Stimulated activated CD4-positive, alpha-beta T cell treated with anti-CD3 and anti-CD28 coated beads, Interleukin-2, amount 100 ng/mL, for 24 hours (primary cell): ENCODE measurements at places on chromosomes 3 and 15.

- DNase-seq = no peak
Measured at GRCh38 chr15:49306551-49306950, 116.5 kb upstream of the FGF7 start.

- peak; percentile 27 for DNase-seq
Measured at GRCh38 chr15:66940368-66940767, 125.0 kb upstream of the SMAD3 start.

GRCh38 chr3:113897373-113897777 lies 50.4 kb upstream of the ZDHHC23 start:
- no peak for DNase-seq

- DNase-seq = no peak
Measured at GRCh38 chr3:179288845-179289244, 34.0 kb upstream of the ZNF639 start.

DNA sequence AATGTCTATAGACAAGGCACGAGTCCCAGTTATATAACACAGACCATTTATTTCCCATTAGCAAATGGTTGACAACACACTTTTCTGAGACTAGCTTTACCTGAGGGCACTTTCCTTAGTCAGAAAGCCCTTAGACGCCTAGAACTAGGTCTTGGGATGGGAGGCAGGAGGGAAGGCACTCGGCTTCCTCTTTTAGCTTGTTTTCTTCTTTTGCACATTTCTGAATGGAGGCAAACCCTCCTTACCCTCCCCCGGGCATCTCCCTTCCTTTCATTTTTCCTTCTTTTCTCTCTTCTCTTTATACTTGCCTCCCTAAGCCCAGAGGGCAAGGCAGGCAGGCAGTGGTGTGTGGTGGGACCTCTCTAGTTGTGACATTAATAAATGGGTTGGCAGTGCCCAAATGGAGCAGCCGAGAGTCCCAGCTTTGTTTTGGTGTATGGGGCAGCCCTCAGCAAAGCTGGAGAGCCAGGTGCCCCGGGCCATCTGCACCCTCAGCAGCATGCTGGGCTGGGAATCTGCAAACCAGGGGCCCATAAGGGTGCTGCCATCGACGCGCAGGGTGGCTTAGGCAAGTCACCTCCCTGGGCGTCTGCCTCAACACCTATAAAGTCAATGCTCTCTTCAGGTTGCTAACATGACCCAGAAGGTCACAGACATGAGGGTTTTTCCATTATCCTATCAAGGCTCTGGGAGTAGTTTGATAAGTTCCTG lies 21.1 kb upstream of the BCL2L10 start:
- DNase-seq = no peak

GRCh38 chr3:135927155-135927554 lies 38.4 kb upstream of the PPP2R3A start:
- no peak for DNase-seq

DNA sequence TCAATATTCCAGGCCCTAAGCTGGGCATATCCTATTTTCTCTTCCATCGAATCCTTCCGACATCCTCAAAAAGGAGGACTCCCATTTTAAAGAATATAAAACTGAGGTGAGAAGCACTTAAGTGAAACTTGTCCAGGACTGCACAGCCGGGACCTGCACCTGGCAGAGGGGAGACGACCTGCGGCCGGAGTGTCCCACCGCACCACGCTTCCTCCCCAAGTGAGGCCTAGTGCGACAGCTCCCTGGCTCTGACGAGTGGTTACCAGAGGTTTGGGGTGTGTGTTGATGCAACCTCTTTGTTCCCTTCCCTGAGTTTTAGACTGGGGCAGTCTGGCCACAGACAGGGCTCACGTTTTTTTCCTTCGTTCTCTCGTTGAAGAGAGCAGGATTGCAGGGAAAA lies 24.9 kb upstream of the ATP2B2 start:
- no peak for DNase-seq

GRCh38 chr3:172846103-172846561 lies 95.6 kb downstream of the ECT2 start:
- DNase-seq = no peak
